ENCODE measurements at places on chromosomes 13 and 19.

- DNase-seq, result no peak
Observed at GRCh38 chr19:10611907-10612306, 13.4 kb upstream of the SLC44A2 start.

DNA sequence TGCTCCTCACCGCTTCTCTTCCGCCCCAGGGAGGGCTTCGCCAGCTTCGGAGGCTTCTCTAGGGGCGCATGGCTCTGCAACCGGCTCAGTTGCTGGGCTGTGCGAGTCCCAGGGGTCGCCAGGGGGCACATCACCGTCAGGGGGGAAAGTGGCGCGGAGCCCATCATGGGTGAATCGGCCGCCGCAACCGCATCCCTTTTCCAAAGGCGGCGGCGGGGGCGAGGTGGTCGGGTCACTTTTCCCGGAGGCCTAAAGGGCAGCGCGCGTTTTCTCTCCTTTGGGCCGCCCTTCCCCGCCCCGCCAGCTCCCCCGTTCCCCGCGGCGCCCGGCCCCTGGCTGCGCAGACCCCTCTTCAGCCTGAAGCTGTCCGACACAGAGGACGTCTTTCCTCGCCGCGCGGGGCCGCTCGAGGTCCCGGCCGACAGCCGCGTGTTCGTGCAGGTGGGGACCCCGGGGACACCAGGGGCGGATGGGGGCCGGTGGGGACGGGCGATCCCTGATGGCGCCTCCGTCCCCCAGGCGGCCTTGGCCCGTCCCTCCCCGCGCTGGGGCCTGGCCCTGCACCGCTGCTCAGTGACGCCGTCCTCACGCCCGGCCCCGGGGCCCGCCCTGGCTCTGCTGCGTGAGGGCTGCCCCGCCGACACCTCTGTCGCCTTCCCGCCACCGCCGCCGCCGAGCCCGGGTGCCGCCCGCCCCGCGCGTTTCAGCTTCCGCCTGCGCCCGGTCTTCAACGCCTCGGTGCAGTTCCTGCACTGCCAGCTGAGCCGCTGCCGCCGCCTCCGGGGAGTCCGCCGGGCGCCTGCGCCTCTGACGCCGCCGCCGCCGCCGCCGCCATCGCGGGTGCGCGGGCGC, 1.7 kb downstream of the TGFBR3L start:
- peak; percentile 43 for DNase-seq

- DNase-seq, result no peak
Observed at GRCh38 chr13:68234274-68234673, 1004.1 kb upstream of the PCDH9 start.

DNA sequence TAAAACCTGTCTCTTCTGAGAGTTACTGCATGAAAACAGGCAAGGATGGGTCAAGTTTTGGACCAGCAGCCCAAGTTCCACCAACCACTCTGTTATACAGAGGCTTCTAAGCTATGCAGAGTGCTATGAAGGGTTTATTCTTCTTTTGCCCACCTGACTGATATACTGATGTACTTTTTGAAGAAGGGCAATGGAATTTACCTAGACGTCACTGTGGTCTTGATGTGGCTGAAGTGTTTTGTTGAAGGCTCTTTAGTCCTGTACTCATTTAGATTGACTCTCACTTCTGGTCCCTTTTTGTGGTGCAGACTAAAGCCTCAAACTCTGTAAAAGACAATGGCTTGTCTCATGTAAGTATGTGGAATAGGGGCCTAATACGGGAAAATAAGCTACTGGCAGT, 92.0 kb downstream of the DGKH start:
- DNase-seq, result no peak

DNA sequence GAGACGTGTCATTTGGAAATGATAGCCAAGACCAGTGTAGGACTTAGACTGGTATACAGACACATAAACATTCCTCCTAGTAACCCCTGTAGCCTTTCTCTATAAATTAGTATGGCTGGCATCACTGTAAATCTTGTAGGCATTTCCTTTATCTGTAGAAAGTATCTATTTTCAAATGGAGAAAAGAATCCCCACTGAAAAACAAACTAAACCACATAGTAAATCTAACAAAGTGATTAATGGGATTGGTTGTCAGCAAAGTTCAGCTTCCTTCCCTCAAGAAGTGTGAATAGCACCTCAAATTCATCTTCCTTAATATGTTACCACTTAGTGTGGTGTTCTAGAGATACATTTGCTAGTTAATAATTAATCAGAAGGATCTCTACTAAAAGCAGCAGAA, 119.4 kb upstream of the NBEA start:
- DNase-seq, result no peak

GRCh38 chr13:93814658-93815057, 588.1 kb downstream of the GPC6 start:
- no peak for DNase-seq

DNA sequence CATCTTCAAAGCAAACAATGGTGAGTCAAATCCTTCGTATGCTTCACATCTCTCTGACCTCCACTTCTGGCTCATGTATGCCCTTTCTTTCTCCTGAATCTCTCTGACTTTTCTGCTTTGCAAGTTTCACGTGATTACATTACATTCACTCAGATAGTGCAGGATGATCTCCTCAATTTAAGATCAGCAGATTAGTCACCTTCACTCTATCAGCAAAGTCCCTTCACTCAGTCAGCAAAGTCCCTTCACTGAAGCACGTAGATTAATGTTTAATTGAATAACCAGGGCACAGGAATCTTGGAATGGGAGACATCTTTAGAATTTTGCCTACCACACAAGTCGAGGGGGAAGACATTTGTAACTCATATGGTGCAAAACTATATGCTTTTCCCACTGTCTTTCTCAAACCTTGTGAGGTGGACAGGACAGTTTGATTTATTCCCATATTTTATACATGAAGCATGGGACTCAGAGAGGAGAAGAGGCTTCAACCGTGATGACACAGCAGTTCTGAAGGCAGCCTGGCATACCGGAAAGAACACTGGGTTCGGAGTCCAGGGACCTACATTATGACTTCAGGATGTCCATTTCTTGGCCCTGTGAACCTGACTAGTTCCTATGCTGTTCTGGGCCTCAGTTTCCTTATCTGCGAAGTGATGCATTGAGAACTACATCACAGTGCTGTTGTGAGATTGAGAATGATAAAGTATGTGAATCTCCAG, 23.3 kb downstream of the SIGLECL1 start:
- DNase-seq, result no peak

DNA sequence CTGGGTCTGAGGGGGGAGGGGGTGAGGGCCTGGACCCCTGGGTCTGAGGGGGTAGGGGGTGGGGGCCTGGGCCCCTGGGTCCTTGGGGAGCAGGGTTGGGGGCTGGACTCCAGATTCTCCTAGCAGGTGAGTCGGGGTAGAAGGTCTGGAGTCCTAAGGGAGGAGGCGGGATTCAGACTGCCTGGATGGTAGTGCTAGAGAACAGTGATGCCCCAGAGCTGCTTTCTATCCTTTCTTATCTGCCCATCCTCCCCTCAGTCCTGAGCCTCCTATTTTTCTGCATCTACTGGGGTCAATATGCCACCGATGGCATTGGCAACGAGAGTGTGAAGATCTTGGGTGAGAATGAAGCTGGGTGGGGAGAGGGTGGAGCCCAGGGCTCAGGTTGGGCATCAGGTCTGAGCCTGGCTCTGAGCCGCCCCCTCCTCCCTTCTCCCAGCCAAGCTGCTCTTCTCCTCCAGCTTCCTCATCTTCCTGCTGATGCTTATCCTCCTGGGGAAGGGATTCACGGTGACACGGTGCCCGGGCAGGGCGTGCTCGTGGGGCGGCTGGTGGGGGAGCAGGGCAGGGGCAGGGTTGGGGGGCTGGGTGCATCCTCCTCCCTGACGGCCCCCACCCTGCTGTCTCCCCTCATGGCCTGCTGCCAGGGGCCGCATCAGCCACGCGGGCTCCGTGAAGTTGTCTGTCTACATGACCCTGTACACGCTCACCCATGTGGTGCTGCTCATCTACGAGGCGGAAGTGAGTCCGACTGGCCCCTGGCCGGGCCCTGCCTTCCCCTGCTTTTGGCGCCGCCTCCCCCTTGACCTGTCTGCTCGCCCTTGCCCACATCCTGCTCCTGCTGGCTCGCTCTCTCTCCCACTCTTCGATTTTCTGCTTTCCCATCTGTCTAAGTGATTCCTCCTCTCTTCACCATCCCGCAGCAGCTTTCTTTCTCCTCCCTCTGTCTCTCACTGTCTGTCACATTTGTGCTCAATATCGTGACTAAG, 3.4 kb downstream of the TMEM145 start:
- peak; percentile 58 for DNase-seq

GRCh38 chr13:111177081-111177711, 62.1 kb downstream of the ARHGEF7 start:
- no peak for DNase-seq

DNA sequence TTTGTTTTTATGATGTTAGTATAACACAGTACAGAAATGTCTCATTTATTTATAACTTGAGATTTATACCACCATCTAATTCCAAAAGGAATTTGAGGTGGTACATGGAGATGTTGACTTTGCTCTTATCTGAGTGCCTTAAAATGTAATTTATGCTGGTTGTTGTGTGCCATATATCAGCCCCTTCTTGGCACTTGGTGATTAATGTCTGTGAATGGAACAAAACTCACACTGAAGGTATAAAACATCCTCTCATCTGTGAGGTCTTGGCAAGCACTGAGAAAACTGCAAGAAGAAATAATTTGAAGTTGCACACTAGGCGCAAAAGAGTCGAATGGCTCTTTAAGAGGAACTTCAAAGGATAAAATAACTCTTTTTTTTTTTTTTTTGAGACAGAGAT, 240.4 kb downstream of the B3GLCT start:
- no peak for DNase-seq

GRCh38 chr19:10230173-10230860, 814 bp downstream of the S1PR2 start:
- no peak for DNase-seq

DNA sequence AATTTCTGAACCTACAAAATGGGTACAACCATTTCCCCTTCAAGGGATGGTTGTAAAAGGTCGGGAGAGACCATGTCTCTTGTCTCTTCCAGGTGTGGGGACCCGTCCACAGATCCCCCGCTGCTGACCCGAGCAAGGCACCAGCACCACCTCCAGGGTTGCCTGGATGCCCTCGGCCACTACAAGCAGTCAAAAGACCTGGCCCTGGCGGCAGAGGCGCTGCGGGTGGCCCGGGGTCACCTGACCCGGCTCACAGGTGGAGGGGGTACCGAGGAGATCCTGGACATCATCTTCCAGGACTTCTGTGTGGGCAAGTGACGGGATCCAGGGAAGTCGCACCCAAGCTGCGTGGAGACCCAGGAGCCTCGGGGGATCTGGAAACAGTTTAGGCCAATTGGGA, 4.0 kb downstream of the GTPBP3 start:
- DNase-seq, result no peak

DNA sequence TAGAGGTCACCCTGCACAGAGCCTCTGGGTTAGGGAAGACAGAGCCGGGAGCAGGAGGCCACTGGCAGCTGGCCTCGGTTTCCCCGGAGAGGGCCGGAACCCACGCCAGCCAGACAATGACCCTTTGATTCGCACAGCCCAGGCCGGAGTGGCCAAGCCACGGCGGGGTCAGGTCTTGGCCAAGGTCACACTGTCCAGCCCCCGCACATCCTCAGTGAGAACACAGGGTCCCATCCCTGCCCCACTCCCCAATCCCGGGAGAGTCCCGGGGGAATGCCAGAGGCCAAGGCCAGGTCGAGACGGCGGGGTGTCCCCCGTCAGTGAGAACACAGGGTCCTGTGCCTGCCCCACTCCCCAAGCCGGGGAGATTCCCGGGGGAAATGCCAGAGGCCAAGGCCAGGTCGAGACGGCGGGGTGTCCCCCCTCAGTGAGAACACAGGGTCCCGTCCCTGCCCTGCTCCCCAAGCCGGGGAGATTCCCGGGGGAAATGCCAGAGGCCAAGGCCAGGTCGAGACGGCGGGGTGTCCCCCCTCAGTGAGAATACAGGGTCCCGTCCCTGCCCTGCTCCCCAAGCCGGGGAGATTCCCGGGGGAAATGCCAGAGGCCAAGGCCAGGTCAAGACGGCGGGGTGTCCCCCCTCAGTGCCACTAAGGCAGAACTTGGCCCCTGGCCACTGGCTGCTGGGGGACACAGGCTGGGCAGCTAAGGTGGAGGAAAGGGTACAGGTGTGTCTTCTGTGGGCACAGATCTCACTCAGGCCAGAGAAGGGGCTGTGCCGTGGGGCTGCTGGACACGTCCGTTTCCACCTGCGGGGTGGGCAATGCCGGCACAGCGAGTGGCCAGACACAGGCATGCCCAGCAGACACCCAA, 1.7 kb upstream of the FSTL3 start:
- no peak for DNase-seq

DNA sequence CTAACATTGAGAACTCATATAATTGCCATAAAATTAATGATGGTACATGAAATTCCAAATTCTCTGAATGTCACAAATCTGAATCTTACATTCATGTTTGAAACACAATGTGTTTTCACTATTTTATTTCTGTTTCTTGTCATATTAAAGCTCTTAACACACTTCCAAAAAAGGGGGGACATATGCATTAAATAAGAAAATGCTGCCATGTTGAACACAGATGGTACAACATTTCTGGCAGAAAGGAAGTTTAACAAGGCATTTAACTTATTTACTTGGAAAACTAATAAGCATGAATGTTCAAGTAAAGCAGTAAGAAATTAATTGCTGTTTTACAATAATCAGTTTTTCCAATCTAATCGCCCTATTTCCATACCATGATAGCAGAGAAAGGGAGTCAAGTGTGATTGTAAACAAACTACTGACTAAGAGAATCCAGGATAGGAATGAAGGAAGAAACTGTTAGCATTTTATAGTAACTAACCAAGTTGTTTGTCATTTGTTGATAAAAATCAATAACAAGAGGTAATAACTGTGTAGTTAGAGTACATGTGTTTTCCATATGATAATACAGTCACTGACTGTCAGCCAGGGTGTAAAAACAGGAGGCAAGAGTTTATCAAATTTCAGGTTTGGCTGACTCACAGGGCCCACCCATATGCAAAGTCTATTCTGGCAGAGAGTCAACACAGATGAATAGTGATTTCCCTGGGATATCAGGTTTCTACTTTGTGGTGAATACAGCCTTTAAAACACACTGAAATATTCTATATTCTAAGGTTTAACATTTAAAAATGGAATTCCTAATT, 5.7 kb upstream of the FOXO1 start:
- DNase-seq, result no peak

DNA sequence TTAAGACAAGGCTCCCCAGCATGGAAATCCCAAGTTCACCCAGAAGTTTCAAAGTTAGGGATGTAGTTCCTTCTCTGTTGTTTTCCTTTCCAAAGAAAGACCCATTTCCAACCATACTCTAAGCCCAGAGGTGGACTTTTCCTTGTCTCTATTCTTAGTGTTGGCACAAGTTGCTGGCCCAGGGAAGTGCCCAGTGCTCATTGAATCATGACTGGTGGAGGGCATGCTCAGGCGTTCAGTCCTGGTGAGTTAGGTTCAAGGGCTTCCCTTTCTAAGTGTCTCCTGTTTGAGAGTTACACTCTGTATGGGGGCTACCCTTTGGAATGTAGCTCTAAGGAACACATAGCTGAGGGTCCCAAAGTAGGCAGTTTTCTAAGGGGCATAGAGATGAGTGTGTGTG, 389.5 kb downstream of the KCNRG start:
- no peak for DNase-seq
